Heart right ventricle (tissue), 16 donors: ENCODE measurements at places on chromosomes 2 and 18.

- no peak for DNase-seq
Observed at GRCh38 chr2:148702475-148702874, 57.9 kb downstream of the EPC2 start.

- DNase-seq, result no peak
Observed at GRCh38 chr2:169172151-169172735, 102.9 kb downstream of the DHRS9 start.

DNA sequence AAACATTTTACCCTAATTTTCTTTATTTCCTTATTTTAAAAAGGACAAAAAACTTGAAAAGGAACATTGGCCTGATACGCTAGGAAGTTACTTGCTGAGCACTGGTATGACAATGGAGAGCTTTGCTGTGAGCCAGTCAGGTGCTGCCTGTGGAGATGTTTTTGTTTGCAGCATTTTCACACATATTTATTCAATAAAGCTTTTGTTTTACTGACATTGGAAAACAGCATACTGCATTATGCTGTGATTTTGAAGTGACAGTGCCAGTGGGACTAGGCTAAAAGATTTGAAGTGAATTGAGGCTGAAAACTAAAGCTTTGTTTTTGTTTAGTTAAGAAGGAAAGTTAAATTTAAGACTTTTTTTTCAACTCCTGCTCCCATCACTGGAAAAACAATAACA lies 470.7 kb upstream of the ZEB2 start:
- DNase-seq, result no peak

GRCh38 chr18:70456376-70456775 lies 167.5 kb downstream of the SOCS6 start:
- DNase-seq, result no peak

- peak; percentile 26 for DNase-seq
Observed at GRCh38 chr18:11310476-11311086, 161.2 kb upstream of the PIEZO2 start.
